IMR-90 (cell line): ENCODE measurements at places on chromosomes 1 and 21.

- peak; percentile 93 for DNase-seq
Measured at GRCh38 chr1:147292012-147292411, 49.5 kb downstream of the CHD1L start.

DNA sequence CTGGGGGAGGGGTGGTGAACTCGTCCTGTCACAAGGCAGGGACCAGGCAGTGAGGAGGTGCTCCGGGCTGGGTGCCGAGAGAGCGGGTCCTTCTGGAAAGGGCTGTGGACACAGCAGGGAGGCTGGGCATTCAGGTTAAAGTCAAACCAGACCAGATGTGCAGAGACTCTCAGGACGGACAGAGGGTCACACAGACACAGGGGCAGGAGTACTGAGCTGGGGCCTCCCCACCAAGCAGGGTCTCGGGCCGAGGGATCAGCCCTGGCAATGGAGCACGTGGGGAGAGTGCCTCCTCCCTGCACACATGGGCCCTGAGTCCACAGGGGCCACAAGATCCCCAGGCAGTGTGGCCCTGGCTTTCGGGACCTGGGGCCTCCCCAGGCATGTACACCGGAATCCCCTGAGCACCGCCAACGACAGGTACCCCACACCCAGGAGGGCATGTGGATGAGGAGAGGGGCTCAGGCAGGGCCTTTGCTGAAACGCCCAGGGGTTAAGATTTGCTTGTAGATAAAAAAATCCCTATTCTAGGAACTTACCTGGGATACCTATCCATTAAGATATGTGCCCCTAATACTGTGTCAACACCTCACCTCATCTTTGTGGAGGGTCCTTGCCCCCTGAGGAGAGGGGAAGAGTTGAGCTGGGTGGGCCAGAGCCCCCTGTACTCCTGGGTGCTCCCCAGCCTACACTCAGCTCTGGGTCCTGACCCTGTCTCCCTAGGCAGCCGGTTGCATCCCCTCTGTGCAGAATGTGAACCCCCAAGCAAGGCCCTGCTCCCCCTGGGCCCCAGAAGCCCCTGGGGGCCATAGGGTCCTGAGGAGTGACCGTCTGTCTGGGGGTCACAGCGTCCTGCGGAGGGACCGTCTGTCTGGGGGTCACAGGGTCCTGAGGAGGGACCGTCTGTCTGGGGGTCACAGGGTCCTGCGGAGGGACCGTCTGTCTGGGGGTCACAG, 46.9 kb upstream of the ADARB1 start:
- no peak for DNase-seq

- DNase-seq: no peak
Measured at GRCh38 chr1:172770071-172770470, 111.2 kb downstream of the FASLG start.

- no peak for DNase-seq
Measured at GRCh38 chr1:154628121-154628405, 20.1 kb upstream of the ADAR start.

DNA sequence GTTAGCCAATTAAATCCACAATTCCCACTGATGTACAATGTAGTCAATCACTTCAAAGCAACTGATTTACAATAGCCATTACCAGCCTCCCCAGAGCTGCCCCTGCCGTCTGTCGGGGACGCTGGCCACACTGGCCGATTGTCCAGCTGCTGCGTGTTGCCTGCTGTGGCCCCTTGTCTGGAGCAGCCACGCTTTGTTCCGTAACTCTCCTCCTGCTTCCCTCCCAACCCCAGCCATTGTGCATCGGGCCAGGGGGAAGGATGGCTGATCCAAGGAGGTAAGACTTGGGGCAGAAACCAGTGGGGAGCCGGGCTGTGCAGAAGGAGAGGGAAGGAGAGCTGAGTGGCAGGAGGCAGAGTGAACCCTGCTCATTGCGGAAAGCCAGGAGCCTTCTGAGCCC, 83.6 kb upstream of the LYST start:
- DNase-seq: no peak

GRCh38 chr1:28813931-28814465, 2.0 kb downstream of the OPRD1 start:
- no peak for DNase-seq

DNA sequence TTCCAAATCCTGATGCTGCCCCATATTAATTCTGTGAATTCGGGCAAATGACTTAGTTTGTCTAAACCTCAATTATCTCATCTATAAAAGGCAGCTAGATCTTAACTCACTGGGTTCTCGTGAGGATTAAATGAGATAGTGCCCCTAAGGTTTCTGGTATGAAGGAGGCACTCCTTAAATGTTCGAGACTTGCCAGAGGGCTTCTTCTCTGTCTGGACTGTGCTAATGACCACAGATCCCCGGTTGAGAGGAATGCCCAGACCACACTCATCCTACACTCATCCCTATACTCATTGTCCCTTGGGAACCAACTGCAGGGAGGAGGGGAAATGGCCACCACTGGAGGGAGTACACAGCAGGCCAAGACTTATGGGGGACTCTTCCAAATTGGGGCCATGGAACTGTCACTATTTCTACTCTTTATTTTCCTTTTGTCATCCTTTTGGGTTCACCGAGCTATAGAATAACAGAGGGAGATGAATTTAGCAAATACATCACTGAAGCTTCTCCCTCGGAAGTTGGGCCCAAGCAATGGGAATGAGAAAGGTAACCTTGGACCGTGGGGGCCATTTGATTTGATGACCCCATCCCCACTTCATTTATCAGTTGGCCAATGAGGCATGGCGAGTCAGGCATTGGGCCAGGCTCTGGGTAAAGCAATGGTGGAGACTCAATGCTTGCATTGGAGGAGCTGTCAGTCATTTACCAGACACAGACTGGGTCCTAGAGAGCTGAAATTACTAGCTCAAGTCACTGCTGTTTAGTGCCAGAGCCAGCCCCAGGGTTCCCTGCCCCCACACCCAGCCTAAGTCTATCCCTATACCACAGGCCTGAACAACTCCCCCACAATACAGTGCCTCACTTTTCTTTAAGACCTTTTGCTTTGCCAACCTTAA, 5.1 kb downstream of the ATF3 start:
- no peak for DNase-seq

- no peak for DNase-seq
Measured at GRCh38 chr1:16356867-16357266, 4.6 kb upstream of the FBXO42 start.

GRCh38 chr1:87872189-87872588, 543.5 kb downstream of the LMO4 start:
- no peak for DNase-seq

- no peak for DNase-seq
Measured at GRCh38 chr21:44261675-44262295, at the start of gene DNMT3L. Gene DNMT3L (minus strand): TSS chr21:44261897. CDS start chr21:44261259, 638 bp downstream.

DNA sequence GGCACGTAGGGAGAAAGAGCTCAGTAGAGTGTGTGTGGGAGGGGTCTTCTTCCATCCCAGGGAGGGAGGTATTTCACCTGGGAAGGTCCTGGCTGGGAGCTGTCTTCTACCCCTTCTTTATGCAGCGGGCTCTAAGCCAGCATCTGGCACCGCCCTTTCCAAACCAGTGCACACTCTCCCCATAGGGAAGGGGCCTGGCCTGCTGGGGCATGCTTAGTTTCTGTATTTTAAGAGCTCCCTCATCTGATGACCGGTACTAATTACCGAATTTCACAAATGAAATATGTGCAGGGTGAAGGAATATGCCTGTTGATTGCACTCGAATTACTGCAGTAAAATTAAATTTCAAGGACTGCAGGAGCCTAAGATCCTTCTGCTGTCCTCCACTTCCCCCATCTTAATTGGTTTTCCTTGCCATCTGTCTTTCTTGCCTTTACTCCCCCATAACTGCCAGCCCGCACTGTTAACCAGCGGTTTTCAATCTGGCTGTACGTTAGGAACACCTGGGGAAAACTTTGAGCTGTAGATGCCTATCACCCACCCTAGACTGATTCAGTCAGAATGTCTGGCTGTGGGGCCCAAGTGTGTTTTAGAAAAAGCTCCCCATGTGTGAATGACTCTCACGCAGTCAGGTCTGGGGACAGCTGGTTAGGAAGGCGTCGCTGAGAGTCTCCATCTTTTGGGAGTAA, 20.1 kb downstream of the GALNT2 start:
- DNase-seq: no peak

DNA sequence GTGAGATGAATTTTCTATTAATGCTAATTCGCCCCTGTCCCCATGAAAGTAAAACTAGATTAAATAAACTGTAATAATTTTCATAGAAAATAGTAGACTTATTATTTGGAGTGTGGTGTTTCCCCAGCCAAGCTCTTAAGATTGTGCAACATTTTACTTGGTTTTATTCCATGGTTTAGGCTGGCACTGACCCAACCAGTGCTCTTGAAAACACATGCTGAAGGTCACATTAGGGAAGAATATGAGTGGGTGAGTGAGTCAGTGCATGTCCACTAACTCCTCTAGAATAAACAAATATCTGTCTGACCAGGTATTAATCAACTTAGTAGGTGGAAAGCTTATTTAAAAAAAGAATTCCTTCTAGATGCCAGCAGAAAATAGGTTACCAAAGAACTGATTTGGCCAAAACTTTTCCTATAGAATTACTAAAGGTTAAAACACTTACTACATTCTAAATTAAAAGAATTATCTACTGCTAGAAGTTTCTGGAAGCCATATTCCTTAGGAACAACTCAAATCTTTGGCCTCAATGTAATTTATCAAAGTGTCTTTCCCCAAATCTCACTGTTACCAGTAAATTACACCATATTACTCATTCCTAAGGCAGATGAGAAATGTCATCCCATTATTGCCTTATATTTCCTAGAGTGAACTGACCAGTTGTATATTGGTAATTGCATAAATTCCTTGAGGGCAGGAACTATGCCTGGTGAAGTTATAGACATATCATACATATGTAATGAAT, 89.7 kb upstream of the RGS1 start:
- peak; percentile 99 for DNase-seq

GRCh38 chr1:218642033-218642948, 297.2 kb downstream of the TGFB2 start:
- peak; percentile 61 for DNase-seq

DNA sequence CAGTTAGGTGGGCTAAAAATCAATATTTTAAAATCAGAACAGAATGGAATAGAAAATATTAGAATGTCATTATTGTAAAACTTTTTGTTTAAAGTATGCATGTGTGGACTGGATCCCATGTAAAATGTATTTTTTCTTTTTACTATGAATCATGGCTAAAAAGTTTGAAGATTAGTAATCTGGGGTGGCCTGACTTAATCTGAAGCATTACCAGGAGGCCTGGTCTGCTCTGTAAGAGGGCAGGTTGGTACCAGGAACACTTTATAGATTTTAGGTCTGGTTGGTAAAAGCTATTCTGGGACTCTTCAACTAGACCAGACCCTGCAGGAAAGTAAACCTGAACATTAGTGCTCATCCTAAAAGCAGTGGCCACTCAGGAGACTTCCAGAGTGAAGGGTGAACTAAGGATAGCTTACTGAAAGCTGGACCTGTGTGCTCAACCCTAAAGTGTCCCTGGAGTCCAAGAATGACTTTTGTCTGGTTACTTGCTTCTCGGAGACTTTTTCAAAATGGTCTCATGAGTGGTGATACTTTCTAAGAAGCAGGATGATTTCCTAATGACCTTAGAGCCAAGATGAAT, 16.5 kb downstream of the RGL1 start:
- DNase-seq: no peak
